ENCODE measurements at places on chromosomes 6 and 20.

- no peak for DNase-seq
Observed at GRCh38 chr6:113392551-113393055, 464.5 kb upstream of the MARCKS start.

GRCh38 chr20:34791289-34792020 is 34.0 kb downstream of the NCOA6 start:
- no peak for DNase-seq

- no peak for DNase-seq
Observed at GRCh38 chr6:22726966-22727365, 157.6 kb downstream of the HDGFL1 start.

GRCh38 chr6:148593130-148593812 is 153.6 kb upstream of the UST start:
- DNase-seq, result no peak

DNA sequence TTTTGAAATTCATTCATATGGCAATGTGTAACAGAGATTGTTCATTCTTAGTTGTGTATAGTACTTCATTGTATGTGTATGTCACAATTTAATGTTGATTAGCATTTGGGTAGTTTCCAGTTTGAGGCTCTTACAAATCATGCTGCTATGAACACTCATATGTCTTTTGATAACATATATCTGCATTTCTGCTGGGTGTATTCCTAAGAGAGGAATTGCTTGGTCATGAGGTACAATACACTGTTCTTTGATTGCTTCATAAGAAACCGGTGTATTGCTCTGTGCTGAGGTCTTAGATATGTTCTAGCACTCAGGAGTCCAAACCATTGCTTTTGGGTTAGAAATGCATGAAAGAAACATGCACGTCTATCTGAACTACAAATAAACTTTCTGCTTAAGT is 492.9 kb upstream of the JAG1 start:
- no peak for DNase-seq

GRCh38 chr6:20965915-20966314 is 431.7 kb downstream of the CDKAL1 start:
- DNase-seq, result no peak

DNA sequence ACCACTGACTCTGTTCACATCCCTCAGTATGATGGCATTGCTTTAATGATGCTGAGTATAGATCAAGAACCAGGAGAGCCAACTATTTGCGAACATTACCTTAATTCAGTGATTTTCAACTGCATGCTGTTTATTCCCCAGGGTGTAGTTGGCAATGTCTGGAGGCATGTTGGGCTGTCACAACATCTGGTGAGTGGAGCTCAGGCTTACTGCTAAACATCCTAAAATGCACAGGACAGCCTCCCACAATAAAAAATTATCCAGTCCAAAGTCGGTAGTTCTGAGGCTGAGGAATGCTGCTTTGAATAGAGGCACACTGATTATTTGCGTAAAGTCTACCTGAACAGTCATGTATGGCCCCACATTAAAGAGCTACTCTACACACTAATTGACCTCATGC is 94.8 kb upstream of the OPRM1 start:
- DNase-seq, result no peak

DNA sequence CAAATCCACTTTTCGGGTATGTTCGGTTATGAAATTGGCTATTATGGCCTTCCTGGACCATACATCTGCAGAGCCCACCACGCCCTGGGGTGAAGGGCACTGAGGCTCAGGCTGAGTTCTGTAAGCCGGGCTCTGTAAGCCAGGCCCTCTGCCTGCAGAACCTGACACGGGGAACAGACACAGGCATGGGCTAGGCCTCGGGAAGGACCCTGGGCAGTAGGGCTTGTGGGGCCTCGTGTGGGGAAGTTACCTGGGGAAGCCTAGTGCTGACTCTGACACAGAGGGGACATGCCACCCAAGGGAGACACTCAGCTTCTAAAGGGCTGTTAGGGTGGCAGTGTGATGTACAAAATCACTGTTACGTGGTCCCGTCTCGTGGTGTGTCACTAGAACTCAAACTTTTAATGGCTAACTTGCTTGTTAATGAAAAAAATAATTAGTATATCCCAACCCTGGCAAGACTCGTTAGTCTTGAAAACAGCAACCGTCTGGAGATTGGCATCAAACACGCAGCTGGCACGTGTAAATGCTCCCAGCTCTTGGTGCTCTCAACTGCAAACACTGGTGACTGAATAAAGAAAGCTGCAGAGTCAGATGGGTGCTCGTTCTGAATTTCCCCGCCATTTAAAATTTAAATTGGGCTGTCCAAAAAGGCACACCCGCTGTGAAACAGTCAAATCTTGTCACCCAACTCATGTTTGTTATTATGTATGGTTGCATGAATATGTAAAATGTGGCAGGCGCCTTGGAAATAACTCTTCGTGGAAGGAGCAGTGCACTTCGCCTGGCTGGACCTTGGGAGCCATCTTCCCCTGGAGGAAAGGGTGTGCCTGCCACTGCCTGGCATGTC is 23.6 kb upstream of the TCFL5 start:
- DNase-seq, result no peak

- DNase-seq, result no peak
Observed at GRCh38 chr6:15485936-15486335, 176.9 kb downstream of the DTNBP1 start.

Measured in GM19239 (cell line).